ENCODE measurements at places on chromosomes 4 and X. TPM values are rescaled to one million over a fixed set of nuclear protein-coding genes. Genes with fewer than 3 reads are reported as not detected.

The KLHL13 gene
- 1.4 TPM for total RNA-seq

The CYBB gene
- total RNA-seq = 38.7 TPM

The CDX4 gene
- total RNA-seq = not detected

The DHX15 gene
- 171 TPM for total RNA-seq

The GPR173 gene
- 2.7 TPM for total RNA-seq

The AVPR2 gene
- not detected for total RNA-seq
